ENCODE measurements at places on chromosomes 2 and 18.

DNA sequence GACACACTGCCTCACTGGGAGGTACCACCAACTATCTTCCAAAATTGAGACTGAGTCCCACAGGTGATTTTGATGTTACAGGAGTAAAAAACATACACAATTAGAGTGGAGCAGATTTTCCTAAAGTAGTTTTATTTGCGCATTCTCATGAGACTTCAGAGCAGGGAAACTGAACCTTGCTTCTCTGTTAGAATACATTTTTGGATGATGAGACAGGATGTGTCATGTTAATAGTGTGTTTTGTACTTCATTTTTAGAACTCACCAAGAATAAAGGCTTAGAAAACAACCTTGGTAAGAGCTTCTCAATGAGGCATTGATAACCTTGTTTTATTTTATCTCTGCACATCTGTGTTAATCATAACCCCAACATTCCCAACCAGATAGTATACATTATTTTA lies 310.2 kb upstream of the GALNT5 start:
- DNase-seq = no peak

DNA sequence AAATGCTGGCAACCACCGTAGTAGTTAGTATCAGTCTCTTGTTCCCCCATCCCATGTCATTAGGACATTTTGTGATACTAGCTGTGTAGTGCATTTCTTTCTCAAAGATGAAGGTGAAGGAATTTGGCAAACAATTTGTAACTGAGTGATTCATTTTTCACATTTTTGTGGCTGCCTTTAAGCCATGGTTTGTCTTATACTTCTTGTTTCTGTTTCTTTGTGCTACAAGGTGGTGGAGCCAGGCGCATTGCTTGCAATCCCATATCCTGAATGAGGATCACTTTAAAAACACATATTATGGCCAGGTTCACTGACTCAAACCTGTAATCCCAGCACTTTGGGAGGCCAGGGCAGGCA lies 40.6 kb downstream of the GPD2 start:
- no peak for DNase-seq

- no peak for DNase-seq
Observed at GRCh38 chr2:21599417-21599816, 475.6 kb downstream of the TDRD15 start.

DNA sequence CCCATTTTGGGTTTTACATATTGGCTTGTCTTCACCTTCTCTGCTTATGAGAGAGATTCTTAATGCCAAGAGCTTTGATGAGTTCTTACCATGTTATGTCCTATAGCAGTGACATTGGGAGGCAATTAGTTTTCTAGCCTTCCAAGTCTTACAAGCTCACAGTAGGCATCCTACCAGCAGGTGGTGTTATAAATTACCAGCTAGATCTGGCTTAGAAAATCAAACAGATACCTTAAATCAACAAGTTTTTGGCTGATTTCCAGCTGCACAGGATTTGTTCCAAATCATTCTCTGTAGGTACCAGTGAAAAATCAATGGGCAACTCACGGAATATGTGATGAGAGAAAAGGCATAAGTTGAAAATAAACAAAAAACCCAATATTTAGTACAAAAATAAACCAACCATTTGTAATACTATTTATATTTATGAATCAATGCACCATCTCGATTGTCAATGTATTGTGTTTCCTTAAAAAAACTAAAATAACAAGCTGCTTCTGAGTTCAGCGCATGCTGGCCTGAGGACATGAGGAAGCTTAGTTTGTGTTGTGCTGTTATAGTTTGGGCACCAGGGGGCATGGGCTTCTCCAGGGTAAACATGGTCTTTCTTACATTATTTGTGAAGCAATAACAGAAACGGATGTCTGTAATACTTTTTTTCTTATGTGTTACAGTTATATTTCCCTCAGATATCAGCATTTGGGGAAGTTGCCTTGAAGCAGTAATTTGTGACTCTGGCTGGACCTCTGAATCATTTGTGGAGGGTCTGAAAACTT lies 34.1 kb upstream of the NXPH2 start:
- DNase-seq = no peak

- DNase-seq = no peak
Observed at GRCh38 chr2:119856469-119856901, 96.8 kb downstream of the PTPN4 start.

- no peak for DNase-seq
Observed at GRCh38 chr2:3622967-3623366, 28.1 kb downstream of the COLEC11 start.
